NCI-H510A (cell line): ENCODE measurements at places on chromosomes 6 and 20.

GRCh38 chr6:39366931-39367618, 44.6 kb upstream of the KCNK16 start:
- no peak for DNase-seq

GRCh38 chr6:151054306-151054705, 185.5 kb upstream of the AKAP12 start:
- DNase-seq: no peak

GRCh38 chr6:138945354-138945753, 42.7 kb downstream of the REPS1 start:
- no peak for DNase-seq

GRCh38 chr20:40588891-40589290, 100.1 kb downstream of the MAFB start:
- no peak for DNase-seq

- no peak for DNase-seq
These were observed 218.4 kb downstream of the LMBRD1 start for GRCh38 chr6:69578361-69578890.

GRCh38 chr20:3510110-3510509, 39.3 kb downstream of the ATRN start:
- DNase-seq: no peak

DNA sequence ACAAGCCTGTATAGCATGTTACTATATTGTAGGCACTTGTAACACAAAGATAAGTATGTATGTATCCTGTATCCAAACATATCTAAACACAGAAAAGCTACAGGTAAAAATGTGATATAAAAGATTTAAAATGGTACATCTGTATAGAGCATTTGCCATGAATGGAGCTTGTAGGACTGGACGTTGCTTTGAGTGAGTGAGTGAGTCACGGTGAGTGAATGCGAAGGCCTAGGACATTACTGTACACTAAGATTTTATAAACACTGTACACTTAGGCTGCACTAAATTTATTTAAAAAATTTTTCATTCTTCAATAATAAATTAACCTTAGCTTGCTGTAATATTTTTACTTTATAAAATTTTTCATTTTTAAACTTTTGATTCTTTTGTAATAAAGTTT, 136.9 kb downstream of the NKAIN2 start:
- no peak for DNase-seq

DNA sequence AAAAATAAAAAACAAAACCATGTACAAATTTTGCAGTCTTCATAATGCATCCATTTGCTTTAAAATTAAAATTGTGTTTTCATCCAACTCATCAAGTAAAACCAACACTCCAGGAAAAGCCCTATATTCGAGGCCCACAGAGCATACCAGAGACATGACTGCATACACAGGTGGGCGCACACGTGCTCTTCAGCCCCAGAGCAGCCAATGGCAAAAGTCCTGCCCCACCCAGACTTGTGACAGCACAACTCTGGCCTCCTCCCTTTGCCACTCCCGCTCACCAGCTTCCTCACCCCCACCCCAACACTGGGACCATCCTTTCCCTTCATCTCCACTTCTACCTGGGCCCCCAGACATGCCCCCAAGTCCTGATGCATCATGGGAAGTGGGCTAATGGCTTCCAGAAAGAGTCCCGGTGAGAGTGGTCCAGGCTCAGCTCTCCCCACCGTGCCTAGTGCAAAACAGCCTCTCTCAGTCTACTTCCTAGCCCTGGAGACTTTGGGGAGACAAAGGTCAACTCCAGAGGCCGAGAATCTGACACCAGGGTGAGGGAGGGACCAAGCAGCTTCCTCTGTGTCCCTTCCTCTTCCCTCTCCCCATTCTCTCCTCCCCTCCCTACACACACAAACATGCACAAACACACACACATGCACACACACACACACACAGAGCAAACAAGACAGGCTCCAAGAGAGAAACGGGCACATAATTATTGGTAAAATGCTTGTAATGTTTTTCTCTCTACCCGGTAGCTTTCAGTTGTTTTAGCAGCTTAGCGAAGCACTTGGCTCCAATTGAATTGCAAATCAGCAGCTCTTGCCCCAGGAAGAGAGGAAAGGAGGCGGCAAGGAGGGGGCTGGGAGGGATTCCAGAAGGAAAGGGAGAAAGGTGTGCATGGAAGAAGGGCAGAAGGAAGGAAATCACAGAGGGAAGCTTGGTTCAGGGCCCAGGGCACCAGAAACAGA, 14.3 kb downstream of the GRM4 start:
- DNase-seq: no peak

DNA sequence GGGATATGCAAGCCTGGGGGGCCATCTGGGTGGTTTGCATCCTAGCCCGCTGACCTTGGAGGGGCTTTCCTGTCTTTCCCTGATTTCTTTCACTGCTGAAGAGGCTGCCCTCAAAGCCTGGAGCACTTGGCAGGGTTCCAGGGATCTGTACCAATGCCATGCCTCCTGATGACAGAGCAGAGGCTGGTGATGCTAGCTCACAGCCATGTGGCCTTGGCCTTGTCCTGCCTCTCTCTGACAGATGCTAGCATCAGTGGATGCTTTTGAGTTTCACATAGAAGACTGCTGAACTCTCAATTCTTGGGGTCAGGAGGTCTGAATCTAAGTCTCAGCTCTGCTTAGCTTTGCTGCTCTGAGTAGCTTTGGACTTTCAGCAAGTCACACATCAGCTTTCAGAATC, 21.9 kb upstream of the RREB1 start:
- DNase-seq: no peak

GRCh38 chr6:85192186-85192585, 257.7 kb upstream of the NT5E start:
- DNase-seq: no peak

GRCh38 chr6:87029711-87030314, 65.1 kb downstream of the CGA start:
- peak; percentile 1 for DNase-seq

DNA sequence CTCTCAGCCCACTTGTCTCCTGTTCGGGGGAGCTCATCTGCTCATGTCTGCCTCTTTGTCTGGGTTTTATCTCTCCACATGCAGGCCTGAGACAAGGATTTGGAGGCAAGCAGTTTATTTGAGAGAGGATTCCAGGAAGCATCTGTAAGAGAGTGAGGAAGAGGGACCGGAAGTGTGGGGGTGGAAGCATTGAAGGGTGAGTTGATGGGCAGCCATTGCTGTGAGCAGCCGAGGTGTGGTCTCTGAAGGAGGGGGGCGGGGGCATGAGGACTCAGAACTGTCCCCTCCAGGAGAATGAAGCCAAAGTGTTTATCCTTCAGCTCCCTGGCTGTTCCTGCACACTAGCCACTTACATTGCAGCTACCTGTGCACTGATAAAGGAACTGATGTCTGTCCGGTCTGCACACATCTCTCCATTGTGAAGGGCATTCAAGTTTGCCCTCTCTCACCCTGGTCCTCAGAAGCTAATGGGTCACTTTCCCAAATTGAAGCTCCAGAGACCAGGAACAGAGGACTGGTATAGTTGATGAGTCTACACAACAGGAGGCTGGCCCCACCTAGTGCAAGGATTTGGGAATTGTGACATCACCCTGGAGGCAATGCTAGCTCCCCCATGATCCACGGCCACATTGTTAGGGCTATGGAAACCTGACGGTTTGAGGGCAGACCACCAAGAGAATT, 100.5 kb upstream of the FOXA2 start:
- DNase-seq: no peak

GRCh38 chr20:56766528-56766927, 137.4 kb downstream of the TFAP2C start:
- DNase-seq: no peak

GRCh38 chr20:13753436-13754036, 31.2 kb downstream of the ESF1 start:
- DNase-seq: no peak

DNA sequence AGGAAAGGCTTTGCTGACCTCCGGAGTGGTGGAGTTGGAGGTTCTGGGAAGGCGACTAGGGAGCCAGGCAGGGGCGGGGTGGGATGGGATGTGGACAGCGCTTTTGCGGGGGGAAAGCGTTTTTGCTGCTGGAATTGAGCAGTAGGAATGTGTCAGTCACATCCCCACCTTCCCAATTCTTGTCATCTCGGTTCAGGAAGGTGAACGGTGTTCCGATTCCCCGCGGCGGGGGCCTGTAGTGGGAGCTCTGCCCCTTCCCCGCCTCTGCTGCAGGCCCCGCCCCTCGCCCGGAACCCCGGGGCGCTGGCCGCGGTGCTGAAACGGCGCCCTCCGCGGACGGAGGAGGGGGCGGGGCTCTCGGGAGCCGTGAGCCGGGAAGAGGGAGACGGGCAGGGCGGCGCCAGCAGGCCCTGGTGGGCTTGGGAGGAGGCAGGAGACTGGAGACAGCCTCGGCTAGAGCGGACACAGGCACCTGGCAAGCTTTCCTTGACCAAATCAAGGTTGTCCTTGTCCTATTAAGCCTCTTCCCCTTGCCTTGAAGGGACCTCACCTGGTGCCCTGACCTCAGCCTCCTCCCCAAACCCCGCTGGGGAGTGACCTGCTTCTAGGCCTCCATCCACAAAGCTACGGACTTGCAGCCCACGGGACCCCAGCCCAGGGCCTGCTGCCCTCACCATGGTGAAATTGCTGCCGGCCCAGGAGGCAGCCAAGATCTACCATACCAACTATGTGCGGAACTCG, at the start of gene LHFPL5:
Gene LHFPL5, plus strand, starts transcription at position 357 of the 741 bp plus-strand sequence. Its CDS starts 319 bp downstream, at position 676.
- DNase-seq: peak; percentile 79

- DNase-seq: no peak
These were observed 33.4 kb downstream of the LRRC1 start for GRCh38 chr6:53828215-53828614.

DNA sequence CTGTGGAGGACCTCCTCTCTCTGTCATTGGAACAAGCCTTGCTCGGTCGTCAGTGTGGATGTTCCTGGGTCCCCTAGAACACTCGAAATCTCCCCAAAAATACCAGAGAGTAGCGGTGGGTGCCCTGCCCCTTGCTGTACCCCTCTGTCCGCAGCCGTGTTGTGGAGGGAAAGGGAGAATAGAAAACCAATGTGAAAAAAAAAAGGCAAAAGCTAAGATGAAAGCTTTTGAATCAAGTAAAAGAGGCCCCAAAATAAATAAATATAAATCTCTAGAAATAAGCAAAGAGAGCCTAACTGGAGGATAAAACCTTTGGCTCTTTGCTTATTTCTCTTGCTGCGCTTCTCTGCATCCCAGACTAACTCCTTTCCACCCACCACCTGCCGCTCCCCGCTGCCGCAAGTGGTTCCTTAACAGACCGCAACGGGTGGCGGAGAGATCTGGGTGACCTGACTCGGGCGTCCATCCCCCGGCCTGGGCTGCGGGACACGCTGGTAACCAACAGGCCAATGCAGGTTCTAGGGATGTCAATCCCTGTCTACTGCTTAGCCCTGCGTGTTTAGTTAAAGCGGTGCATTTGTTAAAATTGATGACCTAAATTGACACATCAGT, 110.0 kb downstream of the GPX5 start:
- no peak for DNase-seq

GRCh38 chr6:169955731-169956437, 204.5 kb downstream of the ERMARD start:
- DNase-seq: no peak

DNA sequence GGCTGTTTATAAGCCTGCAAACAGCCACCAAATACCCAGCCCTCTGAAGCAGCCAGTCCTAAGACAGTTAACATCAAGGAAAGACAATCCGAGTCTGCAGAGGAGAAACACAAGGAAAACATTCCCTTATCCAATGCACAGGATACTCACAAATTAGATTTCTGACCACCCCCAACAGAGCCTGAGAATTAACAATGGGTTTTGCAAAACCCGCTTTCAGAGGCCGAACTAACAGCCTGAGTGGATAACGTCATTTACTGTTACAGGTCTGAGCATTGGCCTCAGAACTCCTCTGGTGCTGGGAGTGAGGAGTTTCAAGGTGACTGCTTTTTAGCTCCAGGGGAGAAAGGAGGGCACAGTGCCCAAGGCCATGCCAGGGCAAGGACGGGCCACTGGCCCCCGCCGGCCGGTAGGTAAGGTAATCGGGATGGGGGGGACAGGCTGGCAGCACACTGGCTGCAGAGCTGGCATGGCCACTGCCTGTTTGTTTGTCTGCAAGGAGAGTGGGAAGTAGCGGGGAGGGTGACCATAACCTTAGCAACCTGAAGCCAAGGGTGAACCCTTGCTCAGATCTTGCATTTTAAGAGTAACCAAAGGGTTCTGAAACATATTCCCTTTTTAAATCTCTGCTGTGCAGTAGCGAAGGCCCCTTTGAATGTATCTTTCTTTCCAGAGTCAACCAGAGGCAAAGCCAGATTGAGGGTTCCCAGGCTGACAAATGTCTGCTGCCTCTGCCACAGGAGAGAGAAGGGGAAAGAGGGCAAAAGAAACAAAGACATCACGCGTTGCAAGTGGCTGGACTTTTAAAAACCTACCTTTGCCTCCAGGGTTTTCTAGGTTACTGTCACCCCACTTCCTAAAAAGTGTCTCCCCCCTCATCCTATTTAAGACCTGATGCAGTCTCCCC, 3.9 kb downstream of the ZMYND8 start:
- no peak for DNase-seq

DNA sequence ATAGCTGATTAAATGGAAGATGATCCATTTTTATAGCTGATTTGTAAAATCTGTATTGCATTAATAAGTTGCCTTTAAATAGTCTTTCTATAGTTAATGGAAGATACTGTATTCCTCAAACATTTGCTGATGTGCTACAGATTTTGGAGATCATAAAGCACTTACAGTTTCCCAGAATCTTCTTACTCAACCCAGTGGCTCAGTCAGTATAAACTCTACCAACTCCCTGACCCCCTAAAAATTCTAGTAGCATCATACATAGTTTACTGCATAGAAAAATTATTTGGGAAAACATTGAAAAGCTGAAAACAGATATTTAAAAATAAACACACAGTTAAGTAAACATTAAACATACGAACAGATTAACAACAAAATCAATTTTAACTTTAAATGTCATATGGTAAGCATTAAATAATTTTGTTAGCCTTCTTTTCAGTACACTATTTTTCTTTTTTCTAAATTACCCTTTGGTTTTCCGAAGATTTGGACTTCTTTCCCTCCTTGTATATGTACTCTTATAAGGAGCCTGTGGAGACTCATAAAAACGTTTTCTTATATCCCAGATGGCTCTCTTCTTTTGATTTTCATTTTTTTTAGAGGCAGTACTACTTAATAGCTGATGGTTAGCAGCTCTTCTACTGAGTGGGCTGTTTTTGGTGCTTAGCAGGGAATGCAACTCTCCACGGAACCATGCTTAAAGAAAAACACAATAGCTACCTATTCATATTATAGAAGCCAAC, 62.7 kb upstream of the BMP5 start:
- DNase-seq: no peak

- DNase-seq: no peak
These were observed 96.9 kb downstream of the PRSS35 start for GRCh38 chr6:83609248-83609647.

DNA sequence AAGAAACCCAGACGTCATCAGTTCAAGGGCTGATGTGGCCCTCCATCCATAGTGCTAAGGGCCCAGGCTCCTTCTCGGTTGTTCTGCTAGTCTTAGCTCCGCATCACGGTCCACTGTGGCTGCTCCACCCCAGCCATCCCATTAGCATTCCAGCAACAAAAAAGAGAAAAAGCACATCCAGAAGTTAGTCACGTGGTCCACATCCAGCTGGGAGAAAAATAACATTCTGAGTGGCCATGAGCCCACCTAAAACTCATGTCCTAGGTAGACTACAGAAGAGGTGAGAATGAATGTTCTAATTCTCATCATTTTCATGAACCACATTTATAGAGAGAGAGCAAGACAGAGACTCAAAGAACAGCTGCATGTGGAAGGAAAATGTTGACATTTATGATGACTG, 49.4 kb upstream of the TAB2 start:
- DNase-seq: no peak
